Ovary (tissue), 10 donors: ENCODE measurements at places on chromosomes 4 and X. TPM values are rescaled to one million over a fixed set of nuclear protein-coding genes. Genes with fewer than 3 reads are reported as not detected.

GRCh38 chrX:130682990-130683389 lies 220.0 kb downstream of the ENOX2 start:
- DNase-seq = no peak

LPAR4 gene
- total RNA-seq = 3.0 TPM

NOX1 gene
- total RNA-seq = not detected

DNA sequence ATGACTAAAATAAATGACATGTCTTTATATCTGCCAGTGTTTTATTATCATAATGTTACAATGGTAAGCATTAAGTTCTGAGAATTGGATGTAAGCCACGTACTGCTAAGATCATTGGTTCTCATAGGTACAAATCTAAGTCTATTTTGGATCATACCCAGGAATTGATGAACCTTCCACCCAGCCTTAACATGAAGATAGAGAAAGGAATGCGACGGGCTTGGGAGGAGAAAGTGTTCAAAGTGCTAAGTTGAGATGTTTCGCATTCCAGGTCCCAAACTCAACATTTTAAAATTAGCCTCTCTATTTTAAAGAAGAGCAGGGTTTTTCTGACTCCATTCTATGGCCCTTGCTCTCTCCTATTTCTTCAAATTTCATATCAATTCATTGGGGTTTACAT lies 54.9 kb upstream of the FRAS1 start:
- no peak for DNase-seq

DNA sequence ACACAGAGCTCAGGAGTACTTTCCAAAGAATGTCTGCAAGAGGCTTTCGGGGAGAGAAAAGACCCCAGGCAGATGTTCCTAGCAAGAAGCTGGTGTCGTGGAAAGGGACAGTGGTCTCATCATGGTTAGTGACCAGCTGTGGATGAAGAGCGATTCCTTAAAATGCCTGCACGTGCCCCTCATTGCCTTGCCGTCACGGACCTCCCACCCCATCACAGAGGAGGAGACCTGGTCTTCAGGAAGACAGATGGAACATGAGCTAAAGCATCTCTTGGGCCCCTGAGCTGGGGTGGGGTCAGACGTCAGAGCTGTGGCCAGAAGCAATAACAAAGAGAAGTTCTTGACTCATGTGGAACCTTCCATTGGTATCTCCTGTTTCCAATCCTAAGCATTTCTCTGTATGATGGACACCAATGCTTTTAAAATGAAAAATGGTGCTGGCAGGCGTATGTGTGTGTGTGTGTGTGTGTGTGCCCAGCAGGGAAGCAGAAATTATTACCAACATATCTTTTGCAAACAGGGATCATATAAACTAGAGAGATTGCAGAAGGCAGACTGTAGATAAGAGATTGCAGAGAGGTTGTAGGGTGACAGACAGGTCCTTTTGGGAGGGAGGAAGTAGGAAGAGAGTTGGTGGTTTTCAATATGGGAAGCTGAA lies 25.2 kb upstream of the ASMTL start:
- no peak for DNase-seq

GRCh38 chrX:10649265-10649664 lies 28.9 kb upstream of the MID1 start:
- no peak for DNase-seq

DNA sequence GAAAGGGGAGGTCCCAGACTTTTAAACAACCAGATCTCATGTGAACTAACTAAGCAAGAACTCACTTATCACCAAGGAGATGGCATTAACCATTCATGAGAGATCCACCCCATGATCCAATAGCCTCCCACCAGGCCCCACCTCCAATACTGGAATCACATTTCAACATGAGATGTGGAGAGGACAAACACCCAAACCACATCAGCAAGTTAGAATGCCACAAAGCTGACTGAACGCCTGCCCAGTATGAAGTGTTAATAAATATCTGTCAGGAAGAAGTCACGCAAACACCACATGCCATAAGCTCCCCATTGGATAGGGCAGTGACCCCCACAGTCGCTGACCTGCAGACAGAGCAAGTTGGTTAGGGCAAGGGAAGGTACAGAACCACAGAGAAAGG lies 14.3 kb downstream of the SLC10A6 start:
- no peak for DNase-seq

DNA sequence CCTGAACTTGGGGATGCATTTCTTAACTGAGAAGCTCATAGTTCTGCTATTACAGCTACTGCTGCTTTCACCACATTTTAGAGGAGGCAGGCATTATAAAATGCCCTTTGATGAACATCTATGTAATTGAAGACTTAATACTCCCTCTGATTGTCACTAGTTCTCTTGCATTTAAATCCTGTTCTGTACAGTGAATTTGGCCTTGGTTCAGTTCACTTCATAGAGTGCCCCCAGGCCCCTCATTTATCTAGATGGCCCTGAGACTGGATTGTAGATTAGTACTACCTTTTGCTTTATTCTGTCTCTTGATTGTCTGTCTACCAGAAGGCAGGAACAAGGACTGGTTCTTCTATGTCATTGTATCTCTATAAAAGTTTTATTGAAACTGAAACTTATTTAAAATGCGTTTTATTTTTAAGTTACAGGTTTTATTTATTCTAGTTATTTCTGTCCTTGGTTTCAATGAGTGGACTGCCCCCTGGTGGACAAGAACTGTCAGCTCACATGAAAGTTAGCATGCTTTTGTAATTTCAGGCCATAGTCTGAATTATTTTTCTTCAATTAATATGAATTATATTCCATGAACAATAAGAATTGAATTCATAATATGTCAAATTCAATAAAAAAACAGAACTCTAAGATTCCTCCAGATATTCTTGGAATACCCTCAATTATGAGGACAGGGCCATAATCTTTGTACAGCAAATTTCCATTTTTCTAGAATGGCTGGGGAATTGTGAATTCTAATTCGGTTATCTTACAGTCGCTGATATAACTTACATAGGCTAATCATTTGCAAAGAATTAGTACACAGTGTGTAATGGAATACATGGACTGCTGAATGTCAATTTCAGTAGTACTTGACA lies 47.2 kb upstream of the TMEM33 start:
- DNase-seq = peak; percentile 36

IGBP1 gene
- total RNA-seq = 95.7 TPM

GRCh38 chr4:6920171-6920570 lies 10.5 kb downstream of the TBC1D14 start:
- no peak for DNase-seq

STAP1 gene
- total RNA-seq = not detected

GRCh38 chr4:82753238-82753637 lies 45.4 kb downstream of the SCD5 start:
- no peak for DNase-seq

FGB gene
- total RNA-seq = not detected
